Activated CD8-positive, alpha-beta T cell treated with anti-CD3 and anti-CD28 coated beads, Interleukin-2, amount 10 ng/mL, durations not matched to agents 7 days and 5 days (primary cell): ENCODE measurements at places on chromosomes 7 and 10. TPM values are rescaled to one million over a fixed set of nuclear protein-coding genes. Genes with fewer than 3 reads are reported as not detected.

DNA sequence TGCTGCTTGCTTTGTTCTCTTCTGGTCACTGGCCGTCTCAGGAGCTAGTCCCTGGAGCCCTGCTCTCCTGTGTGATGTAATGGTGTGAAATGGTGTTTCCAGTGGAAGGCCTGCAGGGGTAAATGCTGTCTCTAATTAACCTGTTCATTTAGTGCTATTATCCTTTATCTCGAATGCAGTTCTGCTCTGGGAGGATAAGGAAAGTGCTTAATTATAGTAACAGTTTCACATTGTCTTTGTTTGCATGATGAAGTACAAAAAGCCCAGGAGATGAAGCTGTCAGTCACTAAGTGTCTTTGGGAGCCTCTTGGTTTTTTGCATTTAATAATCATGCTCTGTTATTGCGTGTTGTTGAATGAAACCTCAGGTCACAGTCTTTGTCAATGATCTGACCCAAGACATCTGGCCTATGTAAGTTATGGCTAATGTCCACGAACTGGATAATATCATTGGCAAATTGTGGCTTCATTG is 755.3 kb upstream of the GALNT17 start:
- DNase-seq = no peak

- DNase-seq = no peak
Observed at GRCh38 chr7:3657206-3657605, 356.2 kb downstream of the SDK1 start.

The ERLIN1 gene
- total RNA-seq = 14.9 TPM

- no peak for DNase-seq
Observed at GRCh38 chr7:78007231-78007630, 208.7 kb downstream of the PHTF2 start.

The STK31 gene
- not detected for total RNA-seq
